ENCODE measurements at places on chromosomes 11 and 22. TPM values are rescaled to one million over a fixed set of nuclear protein-coding genes. Genes with fewer than 3 reads are reported as not detected.

DNA sequence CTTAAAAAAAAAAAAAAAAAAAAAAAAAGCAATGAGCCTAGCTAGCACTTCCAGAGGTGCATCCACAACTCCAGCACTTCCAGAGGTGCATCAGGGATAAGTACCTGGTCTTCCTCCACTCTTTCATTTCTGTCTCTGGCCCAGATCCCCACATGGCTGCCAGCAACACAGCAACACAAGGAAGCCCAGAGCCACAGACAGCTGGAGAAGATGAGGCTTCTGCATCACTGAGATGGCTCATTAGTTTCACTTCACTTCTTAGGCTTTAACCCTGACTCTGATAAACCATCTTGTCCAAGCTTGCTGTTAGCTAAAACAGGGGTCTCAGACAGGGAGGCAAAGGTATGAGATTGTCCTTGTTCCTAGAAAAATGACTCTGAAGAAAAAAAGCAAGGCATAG, 35.6 kb downstream of the PC start:
- no peaks in the 10 kb centered on the region for H3K27me3 ChIP-seq
- no peaks in the 10 kb centered on the region for H3K36me3 ChIP-seq
- H3K4me3 ChIP-seq, result no peak overlapping the region
- H3K27ac ChIP-seq, result no peak overlapping the region
- no peak for DNase-seq
- no peaks in the 10 kb centered on the region for H3K4me1 ChIP-seq

DNA sequence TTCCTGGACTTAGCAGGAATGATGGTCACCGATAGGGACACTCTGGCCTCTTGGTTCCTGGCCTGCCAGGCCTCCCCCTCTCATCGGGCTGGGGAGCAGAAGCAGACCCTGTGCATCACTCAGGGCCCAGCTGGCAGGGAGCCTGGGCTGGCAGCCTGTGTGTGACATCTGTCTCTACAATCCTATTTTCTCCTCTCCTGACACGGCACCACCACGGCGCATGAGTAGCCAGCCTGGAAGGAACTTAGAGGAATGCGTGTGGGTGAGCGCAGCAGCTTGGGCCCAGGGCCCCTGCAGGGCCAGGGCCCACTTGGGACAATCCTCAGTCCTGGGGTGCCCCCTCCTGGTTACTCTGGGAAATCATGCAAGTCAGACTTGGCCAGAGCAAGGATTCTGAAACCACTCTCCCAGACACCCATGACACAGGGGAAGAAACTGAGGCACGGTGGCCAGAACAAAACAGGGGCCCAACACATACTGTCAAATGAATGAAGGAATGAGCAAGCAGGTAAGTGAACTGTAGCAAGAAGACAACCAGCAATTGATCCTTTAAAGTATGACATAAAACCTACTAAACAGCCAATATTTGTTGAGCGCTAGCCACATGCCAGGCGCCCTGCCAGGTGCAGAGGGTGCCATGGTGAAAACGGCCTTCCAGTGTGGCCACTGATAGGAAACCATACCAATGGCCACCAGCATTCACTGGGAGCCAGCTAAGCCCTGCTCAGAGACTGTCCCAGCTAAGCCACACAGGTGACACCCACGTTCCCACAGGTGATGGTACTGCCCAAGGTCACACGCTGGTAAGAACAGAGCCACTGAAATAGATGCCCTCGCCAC, 13.3 kb downstream of the RSPH14 start:
- no peaks in the 10 kb centered on the region for H3K4me1 ChIP-seq
- peaks cover 4% of the 10 kb centered on the region for H3K27me3 ChIP-seq
- DNase-seq, result peak; percentile 75
- no peak overlapping the region for H3K4me3 ChIP-seq
- no peaks in the 10 kb centered on the region for H3K36me3 ChIP-seq
- no peak overlapping the region for H3K27ac ChIP-seq

DNA sequence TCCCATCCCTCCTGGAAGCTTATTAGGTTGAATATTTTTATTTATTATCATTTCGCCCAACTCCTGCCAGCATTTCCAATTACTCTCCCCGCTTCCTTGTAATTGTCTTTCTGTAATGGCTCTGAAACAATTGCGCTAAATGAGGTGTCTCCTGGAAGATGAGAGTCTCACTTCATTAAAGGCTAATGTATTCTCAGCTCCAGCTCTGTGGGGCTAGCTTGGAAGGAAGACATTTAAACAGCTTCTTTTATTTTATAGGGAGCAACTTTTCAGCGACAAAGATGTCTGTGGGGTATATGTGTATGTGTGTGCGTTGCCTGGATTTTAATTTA, 86.6 kb downstream of the PKNOX2 start:
- H3K27me3 ChIP-seq, result no peaks in the 10 kb centered on the region
- no peak for DNase-seq
- H3K36me3 ChIP-seq, result no peaks in the 10 kb centered on the region
- no peak overlapping the region for H3K27ac ChIP-seq
- H3K4me3 ChIP-seq, result no peak overlapping the region

DNA sequence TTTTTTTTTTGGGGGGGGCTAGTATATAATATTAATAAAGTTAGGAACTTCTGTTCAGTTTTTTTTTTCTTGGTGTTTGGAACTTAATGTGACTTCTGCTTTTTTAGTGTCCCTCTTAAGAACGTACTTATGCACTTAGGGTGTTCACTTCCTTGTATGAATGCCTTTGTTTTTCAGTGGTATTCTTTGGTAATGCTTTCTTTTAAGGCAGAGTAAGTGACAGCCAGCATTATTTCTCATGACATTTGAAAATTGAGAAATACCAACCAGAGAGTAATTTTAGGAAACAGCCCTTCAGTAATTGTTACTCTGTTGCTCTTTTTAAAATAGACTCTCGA, 2.4 kb downstream of the GRK3 start:
- H3K4me3 ChIP-seq, result peak overlapping the region; percentile 96
- H3K27ac ChIP-seq, result peak overlapping the region; percentile 43
- H3K4me1 ChIP-seq, result peaks cover 72% of the 10 kb centered on the region
- H3K27me3 ChIP-seq, result peaks cover 3% of the 10 kb centered on the region
- peaks cover 27% of the 10 kb centered on the region for H3K36me3 ChIP-seq

Gene RIBC2
- total RNA-seq, result 7.0 TPM

Gene KRTAP5-2
- total RNA-seq, result not detected

- H3K4me3 ChIP-seq, result peak overlapping the region; percentile 16
- H3K27me3 ChIP-seq, result peaks cover 45% of the 10 kb centered on the region
- H3K36me3 ChIP-seq, result peaks cover 2% of the 10 kb centered on the region
- no peak overlapping the region for H3K27ac ChIP-seq
- no peak for DNase-seq
- H3K4me1 ChIP-seq, result peaks cover 24% of the 10 kb centered on the region
These were observed 1.7 kb downstream of the RASL10A start for GRCh38 chr22:29313576-29314466.

- H3K27ac ChIP-seq, result no peak overlapping the region
- no peak overlapping the region for H3K4me3 ChIP-seq
These were observed 6.0 kb upstream of the KCNJ4 start for GRCh38 chr22:38461057-38461413.

Gene CCND1
- total RNA-seq, result 0.42 TPM

- no peaks in the 10 kb centered on the region for H3K36me3 ChIP-seq
- no peaks in the 10 kb centered on the region for H3K4me1 ChIP-seq
- no peak for DNase-seq
These were observed 1086.3 kb downstream of the FAM181B start for GRCh38 chr11:81647374-81647773.

DNA sequence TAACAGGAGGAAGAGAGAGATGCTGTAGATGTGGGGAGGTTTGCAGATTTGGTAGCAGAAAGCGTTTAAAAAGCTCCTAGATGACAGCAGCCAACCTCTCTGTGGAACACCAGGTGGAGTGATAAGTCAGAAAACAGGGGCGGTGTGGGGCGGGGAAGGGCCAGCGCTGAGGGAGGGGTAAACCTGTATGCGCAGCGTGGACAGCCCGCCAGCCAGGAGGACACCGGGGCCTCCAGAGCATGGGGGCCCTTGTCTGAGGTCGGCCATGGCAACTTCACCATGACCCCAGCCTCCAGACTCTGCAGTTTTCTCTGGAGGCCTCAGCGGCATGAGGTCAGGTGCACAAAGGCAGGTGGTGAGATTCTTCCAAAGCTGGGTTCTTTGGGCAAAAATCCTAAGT, 423.7 kb downstream of the BRD1 start:
- H3K36me3 ChIP-seq, result no peaks in the 10 kb centered on the region
- no peak for DNase-seq
- no peak overlapping the region for H3K4me3 ChIP-seq
- no peaks in the 10 kb centered on the region for H3K4me1 ChIP-seq
- peaks cover 4% of the 10 kb centered on the region for H3K27me3 ChIP-seq

DNA sequence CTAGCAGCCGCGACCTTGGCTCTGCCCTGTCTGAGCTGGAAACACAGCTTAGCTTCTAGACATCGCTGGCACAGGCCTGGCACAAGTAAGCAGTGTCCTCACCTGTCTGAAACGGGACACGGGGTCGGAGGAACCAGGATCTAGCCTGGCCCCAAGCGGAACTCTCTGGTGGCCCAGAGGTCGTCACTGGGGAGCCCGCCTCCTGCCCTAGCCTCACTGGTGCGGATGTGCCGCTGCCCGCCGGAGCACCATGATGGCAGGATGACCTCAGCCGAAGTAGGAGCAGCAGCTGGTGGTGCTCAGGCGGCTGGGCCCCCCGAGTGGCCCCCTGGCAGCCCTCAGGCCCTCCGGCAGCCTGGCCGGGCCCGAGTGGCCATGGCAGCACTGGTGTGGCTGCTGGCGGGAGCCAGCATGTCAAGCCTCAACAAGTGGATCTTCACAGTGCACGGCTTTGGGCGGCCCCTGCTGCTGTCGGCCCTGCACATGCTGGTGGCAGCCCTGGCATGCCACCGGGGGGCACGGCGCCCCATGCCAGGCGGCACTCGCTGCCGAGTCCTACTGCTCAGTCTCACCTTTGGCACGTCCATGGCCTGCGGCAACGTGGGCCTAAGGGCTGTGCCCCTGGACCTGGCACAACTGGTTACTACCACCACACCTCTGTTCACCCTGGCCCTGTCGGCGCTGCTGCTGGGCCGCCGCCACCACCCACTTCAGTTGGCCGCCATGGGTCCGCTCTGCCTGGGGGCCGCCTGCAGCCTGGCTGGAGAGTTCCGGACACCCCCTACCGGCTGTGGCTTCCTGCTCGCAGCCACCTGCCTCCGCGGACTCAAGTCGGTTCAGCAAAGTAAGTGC, 871 bp downstream of the SLC35E4 start:
- H3K4me3 ChIP-seq, result peak overlapping the region; percentile 76
- peak overlapping the region; percentile 72 for H3K27ac ChIP-seq
- DNase-seq, result peak; percentile 27

DNA sequence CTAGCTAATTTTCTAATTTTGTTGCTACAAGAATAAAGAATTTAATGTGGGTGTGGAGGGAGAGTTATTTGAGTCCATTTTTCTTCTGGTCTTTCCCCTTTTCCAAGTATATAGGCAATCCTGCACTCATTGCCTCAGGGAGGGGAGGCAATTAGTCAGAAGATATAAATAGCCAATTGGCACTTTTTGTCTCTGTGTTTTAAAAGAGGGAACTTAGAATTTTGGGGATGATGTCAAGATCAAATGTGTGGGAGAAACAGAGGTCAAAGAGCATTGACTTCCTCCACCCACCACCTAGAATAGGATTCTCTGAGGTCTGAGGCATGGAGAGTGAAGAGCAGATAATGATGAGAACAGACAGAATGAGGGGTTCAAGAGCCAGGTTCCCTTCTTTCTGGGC, 120.3 kb upstream of the ZC3H12C start:
- peaks cover 17% of the 10 kb centered on the region for H3K27me3 ChIP-seq
- peaks cover 21% of the 10 kb centered on the region for H3K4me1 ChIP-seq
- peaks cover 1% of the 10 kb centered on the region for H3K36me3 ChIP-seq
- no peak overlapping the region for H3K27ac ChIP-seq

Gene ARHGEF17
- total RNA-seq, result not detected

- no peak overlapping the region for H3K27ac ChIP-seq
- H3K4me1 ChIP-seq, result peaks cover 2% of the 10 kb centered on the region
- no peaks in the 10 kb centered on the region for H3K27me3 ChIP-seq
- H3K36me3 ChIP-seq, result no peaks in the 10 kb centered on the region
- DNase-seq, result no peak
- H3K4me3 ChIP-seq, result no peak overlapping the region
These were observed 30.6 kb upstream of the RFPL3 start for GRCh38 chr22:32327066-32327465.

- peaks cover 2% of the 10 kb centered on the region for H3K4me1 ChIP-seq
- no peak overlapping the region for H3K27ac ChIP-seq
- H3K27me3 ChIP-seq, result no peaks in the 10 kb centered on the region
- no peak for DNase-seq
- H3K4me3 ChIP-seq, result no peak overlapping the region
These were observed 47.6 kb upstream of the GCAT start for GRCh38 chr22:37760152-37760551.

DNA sequence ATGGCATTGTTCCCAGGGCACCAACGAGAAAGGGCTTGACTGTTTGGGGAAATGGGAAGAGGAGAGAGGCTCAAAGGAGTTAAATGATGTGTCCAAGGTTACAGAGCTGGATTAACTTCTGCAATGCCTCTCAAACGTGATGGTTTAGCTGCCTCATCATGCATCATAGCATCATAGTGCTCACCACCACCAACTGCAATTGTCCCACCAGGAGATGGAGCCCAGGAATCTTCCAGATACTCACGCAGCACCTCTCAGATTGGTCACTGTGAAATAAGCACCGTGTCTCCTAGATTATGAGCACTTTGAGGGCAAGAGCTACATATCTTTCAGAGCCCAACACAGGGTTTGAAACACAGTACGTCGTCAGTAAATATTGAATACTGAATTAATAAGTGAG, 69.2 kb downstream of the PRSS23 start:
- no peaks in the 10 kb centered on the region for H3K36me3 ChIP-seq
- no peak for DNase-seq
- no peak overlapping the region for H3K27ac ChIP-seq
- H3K4me3 ChIP-seq, result no peak overlapping the region

- peaks cover 14% of the 10 kb centered on the region for H3K36me3 ChIP-seq
- no peak for DNase-seq
- no peak overlapping the region for H3K27ac ChIP-seq
- peaks cover 19% of the 10 kb centered on the region for H3K4me1 ChIP-seq
These were observed 77.0 kb downstream of the RAB30 start for GRCh38 chr11:82994604-82995230.

DNA sequence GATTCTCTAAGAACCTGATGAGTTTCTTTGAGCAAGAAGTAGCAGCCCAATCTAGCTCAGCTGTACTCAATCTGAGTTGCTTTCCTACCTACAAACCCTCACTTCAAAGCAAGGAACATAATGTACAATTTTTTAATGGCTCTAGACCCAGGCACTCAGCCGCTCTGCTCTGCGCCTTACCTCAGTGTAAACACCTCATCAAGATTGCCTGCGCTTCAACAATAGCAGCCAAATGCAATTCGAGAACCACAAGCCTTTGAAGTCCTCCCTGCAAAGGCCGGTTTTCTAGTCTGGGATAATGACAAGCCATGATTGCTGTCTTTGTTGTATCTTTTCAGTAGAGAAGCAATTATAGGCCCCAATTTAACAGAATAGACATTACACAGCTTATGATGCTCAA, 38.0 kb downstream of the JHY start:
- no peak for DNase-seq
- H3K4me3 ChIP-seq, result no peak overlapping the region
- no peaks in the 10 kb centered on the region for H3K4me1 ChIP-seq
- no peaks in the 10 kb centered on the region for H3K27me3 ChIP-seq
- no peaks in the 10 kb centered on the region for H3K36me3 ChIP-seq

GRCh38 chr11:74397501-74398243, 561 bp downstream of the PGM2L1 start:
- H3K4me1 ChIP-seq, result peaks cover 28% of the 10 kb centered on the region
- H3K4me3 ChIP-seq, result peak overlapping the region; percentile 92
- peaks cover 2% of the 10 kb centered on the region for H3K36me3 ChIP-seq
- no peaks in the 10 kb centered on the region for H3K27me3 ChIP-seq

Gene CELSR1
- total RNA-seq, result 0.23 TPM

- peak overlapping the region; percentile 46 for H3K27ac ChIP-seq
- peaks cover 42% of the 10 kb centered on the region for H3K4me1 ChIP-seq
- H3K36me3 ChIP-seq, result peaks cover 18% of the 10 kb centered on the region
- no peak overlapping the region for H3K4me3 ChIP-seq
- no peak for DNase-seq
- no peaks in the 10 kb centered on the region for H3K27me3 ChIP-seq
These were observed 4.9 kb downstream of the PTDSS2 start for GRCh38 chr11:454801-455565.
